ENCODE measurements at places on chromosomes 7 and 10. TPM values are rescaled to one million over a fixed set of nuclear protein-coding genes. Genes with fewer than 3 reads are reported as not detected.

IFIT5 gene
- total RNA-seq = 8.7 TPM

GRCh38 chr10:133117688-133118071 is 30.0 kb downstream of the ADGRA1 start:
- DNase-seq = no peak

DNA sequence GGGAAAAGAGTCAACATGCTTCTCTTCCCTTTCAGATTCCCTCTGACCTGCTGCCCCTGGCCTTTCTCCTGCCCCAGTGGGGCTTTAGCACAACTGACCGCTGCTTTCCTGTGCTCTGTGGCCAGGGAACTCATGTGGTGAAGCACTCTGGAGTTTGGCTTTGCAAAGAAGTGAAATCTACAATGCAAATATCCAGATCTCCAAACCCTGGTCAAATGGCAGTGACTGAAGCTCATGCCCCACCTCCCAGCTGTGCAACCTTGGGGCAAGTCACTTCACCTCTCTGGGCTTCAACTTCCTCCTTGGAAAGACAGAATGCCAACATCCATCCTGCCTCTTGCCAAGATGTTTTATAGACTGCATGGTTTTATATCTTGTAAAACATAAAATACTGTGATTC is 157.8 kb downstream of the NEURL1 start:
- no peak for DNase-seq

DENND10 gene
- 40.6 TPM for total RNA-seq

DNA sequence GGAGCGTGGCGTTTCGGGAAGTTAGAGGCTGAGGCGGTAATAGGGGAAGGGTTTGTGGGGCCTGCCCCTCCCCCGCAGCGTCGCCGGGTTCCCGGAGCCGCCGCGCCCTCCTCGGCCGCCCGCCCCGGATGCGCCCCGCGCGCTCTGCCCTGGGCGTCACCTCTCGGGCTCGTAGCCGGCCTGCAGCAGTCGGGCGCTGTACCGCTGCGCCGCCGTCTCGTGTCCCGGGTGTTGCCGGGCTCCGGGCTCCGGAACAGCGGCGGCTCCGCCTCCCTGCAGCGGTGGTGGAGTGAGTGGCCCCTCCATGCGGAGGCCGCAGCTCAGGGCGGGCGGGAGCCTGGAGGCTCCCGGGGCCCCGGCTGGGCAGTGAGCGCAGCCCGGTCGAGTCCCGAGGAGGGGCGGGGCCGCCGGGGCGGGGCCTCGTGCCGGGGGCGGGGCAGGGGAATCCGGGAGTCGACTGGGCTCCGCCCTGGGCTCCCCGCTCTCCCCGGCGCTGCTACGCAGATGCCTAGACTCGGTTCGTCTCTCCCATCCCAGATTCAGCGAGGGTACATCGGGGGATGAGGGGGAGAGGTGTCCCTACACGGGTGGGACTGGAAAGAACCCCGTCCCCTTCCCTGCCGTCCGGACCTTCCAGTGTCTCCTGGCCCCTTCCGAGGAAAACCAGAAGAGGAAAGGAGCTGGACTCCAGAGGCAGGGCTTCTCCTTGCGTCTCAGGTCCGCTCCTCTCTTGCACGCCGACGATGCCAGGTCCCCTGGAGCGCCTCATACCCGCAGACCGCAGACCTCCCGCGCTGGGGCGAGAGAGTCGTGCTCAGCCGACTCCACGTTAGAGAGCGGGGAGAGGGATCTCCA is at the start of gene IMPDH1:
IMPDH1 (minus strand) TSS at position 387 of the 855 bp plus-strand sequence; CDS start at position 306, 81 bp downstream.
- DNase-seq = peak; percentile 95

GPAM gene
- 12.7 TPM for total RNA-seq

DNA sequence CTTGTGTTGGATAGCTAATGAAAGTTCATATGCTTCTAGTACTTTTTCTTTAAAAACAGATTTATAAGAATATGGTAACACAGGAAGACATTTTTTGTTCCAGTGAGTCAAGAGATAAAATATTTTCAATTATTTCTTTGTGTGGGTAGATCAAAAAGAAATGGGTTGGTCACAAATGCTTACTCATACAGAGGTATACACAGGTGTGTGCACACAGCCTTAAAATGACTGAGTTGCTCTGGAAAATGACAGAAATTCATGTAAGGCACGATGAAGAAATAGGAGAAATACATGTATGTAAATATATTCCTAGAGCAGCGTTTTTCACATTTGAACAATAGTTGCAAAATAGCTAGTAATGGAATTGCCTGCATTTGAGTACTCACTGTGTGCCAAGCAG is 66.0 kb downstream of the ST7 start:
- DNase-seq = no peak

GRCh38 chr10:117228210-117228609 is 12.7 kb upstream of the SLC18A2 start:
- no peak for DNase-seq

DNA sequence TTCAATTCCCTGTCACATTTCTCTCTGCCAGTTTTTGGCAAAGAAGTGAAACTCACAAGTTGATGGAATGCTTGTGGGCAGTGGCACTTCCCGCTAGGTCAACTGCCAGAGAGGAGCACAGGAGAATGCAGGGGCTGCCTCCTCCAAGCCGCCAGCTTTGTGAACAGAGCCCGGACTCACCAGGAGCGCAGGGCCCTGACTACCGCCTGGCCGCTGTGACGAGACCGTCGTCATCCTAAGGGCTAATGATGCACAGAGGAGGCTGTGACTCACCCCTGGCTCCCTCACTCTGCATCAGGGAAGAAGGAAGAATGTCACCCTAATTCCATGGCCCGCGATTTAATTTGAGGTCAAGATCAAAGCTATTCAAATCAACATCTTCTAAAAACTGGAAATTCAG is 123.9 kb downstream of the TAX1BP1 start:
- no peak for DNase-seq

GRCh38 chr7:116461500-116461899 is 38.0 kb upstream of the CAV2 start:
- DNase-seq = no peak

Data from ovary (tissue), 10 donors.